Activated CD4-positive, alpha-beta T cell treated with anti-CD3 and anti-CD28 coated beads, Interleukin-10, Interleukin-2, amounts not matched to agents 100 ng/mL and 50 ng/mL, durations not matched to agents 16 hours and 8 hours (primary cell): ENCODE measurements at places on chromosomes 5 and 9.
A peak's percentile ranks its signal among the peaks of the same experiment; 100 is the strongest.

DNA sequence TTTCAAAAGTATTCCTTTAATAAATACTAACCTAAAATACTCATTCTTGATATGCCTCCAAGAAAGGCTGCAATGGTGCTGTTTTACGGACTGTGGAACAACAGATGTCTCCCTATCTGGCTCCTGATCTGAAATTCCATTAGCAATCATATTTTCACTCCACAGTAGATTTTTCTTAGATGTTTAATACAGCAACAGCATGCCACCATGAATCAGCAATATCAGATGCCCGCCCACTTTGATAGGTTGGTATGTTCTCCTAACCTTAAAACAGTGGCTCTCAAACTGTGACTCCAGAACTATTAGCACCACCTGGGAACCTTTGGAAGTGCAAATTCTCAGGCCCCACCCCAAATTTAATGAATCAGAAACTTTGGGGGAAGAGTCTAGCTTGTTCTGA lies 110.2 kb downstream of the MLLT3 start:
- no peak for DNase-seq

- no peak for DNase-seq
These were observed 49.0 kb upstream of the LMX1B start for GRCh38 chr9:126564716-126565115.

DNA sequence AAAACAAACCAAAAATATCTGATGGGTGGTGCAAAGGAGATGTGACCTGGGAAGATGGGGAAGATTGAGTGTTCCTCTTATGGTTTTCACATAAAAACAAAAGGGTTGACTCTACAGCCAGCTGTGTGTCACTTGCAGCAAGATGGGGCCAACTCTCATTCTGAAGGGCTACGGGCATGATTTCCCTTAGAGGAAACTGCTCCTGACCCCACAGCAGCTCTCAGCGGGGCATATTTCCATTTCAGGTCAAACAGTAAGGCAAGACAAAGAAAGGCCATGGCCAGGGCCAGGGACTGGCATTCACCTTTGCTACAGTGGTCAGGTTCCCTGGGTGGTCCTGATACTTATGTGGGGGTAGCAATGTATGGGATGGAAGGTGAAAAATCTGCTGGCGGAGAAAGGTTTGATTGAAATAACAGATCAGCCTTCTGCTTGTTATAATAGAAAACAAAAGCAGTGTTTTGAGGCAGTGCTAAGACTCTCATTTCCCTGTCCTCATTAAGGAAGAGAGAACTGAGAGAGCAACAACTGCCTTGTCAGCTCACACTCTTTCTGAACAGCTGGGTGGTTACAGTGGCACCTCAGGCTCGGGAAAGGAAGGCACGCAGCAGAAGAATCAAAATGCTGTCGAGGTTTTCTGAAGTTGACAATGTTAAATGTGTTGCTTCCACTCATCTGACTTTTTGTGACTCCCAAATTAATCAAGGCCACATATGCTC lies 120.7 kb upstream of the PCA3 start:
- no peak for DNase-seq

GRCh38 chr5:133489632-133490031 lies 122.7 kb downstream of the FSTL4 start:
- peak; percentile 43 for DNase-seq

DNA sequence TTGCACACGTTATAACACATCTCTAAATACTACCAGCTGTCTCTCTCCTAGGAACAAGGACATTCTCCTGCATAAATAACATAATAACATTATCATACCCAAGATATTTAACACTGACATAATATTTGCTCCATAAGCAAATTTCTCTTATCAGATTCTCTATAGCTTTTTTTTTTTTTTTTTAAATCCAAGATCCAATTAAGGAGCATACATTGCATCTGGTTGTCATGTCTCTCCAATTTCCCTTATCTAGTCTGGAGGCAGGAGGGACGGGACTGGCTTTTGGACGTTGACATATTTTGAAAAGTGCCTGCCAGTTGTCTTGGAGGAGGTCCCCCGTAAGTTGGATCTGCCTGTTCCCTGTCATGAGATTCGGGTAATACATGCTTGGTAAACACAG lies 76.6 kb downstream of the RAPGEF1 start:
- DNase-seq = no peak

- DNase-seq = no peak
These were observed 102.7 kb downstream of the GOLPH3 start for GRCh38 chr5:32071351-32071944.

DNA sequence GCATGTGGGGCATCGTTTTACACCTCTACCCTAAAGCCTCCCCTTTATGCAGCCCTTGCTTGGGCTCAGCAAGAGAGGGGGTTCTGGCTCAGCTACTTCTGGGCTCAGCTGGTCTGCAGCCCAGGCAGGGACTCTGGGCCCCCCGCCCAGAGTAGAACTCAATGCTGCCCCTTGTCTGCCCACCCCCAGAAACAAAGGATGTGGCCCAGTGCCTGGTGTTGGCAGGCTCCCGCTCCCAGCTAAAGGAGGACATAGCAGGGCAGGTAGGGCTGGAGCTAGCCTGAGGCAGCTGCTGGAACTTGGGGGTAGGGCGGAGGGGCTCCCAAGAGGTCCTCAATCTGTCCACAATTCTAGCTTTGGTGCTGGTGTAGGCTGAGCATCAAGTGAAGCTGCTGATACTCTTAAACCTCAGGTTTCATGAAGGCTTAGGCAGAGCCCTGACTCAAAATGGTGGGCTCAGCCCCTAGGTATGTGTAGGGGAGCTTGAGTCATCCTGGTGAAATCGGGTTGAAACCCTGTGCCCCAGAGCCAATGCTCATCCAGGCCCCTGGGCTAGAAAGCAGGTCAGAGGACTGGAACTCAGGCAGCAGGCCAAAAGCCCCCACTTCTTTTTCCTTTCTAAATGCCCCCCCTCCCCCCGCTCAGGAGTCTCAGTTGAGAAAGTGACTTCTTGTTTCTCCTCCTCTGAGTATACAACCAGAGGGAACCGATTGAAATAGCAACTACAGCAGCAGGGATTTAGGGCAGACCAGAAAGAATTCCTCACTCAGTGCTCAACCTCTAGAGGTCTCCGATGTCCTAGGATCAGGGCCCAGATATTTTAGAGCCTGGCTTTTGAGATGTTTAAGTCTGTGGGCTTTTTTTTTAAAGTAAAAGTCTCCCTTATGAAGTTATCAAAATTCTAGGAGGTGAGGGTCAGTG lies 11.4 kb downstream of the PSD2 start:
- no peak for DNase-seq

DNA sequence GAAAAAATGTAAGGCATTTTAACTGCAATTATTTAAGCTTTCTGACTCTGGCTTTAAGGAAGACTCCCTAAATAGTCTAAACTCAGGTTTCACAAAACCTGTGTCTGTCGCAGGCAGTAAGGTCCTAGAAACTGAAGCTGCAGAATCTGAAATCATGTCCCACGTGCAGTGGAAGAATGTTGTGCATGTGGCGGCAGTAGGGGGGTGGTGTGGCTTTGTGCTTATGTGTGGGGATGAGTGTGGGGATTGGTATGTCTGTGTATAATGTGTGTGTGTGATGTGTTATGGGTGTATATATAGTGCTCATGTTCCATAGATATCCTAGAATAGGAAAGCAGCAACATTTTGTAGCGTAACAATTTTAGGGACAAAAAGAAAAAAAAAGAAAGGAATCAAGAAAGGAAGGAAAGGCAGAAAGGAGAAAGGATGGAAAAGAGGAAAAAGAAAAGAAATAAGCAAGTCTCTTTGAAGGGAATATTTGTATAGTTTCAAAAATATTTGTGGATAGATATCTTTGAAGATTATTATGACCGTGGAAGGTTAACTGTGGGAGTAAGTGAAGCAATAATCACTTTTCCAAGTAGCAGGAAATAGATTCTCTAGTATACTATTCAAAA lies 6.6 kb downstream of the ANKDD1B start:
- no peak for DNase-seq

DNA sequence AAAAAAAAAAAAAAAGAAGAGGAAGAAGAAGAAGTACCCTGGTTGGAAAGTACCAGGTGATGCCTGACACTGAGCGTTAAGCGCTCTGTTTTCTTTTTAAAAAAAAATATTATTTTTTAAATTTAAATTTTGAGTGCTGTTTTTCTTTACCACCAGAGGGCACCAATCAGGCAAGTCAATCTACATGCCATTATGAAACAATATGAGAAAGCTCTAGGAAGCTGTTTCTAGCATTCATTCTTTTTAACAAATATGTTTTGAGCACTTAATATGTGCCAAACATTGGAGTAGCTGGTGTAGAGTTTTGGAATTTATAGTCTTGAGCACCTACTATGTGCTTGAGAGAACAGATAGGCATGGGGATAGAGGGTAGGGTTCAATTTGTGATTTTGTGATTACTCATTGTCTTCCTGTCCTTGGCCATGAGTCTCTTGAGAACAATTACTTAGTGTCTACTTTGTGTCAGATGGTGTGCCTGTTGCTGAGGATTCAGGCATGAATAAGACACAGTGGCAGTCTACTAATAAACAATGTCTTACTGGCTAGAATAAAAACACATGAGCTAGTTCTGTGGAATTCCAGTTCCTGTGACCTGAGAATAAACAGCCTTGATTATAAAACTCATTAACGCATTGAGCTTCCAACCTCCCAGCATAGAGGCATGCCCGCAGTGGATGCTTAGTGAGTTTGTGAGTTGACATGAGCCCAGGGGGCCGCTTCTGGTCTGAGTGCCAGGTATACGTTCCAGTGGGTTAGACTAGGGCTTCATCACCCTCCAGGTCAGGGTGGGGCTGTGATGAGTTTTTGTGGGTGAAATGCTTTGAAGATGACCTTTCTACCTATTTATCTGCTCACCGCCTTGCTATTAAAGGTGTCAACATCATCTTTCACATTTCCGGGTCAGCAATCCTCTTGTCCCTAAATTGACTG lies 3.0 kb upstream of the UBE2R2 start:
- peak; percentile 55 for DNase-seq

- no peak for DNase-seq
These were observed 97.9 kb downstream of the EFNA5 start for GRCh38 chr5:107572715-107573368.

DNA sequence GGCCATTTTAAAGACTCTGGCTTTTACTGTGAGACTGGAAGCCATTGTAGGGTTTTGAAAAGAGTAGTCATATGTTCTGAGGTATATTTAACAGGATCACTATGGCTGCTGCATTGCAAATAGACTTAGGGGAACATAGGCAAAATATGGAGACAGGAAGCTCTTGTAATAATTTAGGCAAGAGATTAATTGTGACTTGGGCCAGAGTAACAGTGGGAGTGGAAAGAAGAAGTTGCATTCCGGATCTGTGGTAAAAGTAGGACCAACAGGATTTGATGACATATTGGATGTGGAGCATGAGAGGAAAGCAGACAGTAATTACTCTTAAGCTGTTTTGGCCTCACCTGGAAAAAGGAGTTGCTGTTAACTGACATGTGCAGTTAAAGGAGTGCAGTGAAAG lies 85.6 kb downstream of the SMIM15 start:
- no peak for DNase-seq

DNA sequence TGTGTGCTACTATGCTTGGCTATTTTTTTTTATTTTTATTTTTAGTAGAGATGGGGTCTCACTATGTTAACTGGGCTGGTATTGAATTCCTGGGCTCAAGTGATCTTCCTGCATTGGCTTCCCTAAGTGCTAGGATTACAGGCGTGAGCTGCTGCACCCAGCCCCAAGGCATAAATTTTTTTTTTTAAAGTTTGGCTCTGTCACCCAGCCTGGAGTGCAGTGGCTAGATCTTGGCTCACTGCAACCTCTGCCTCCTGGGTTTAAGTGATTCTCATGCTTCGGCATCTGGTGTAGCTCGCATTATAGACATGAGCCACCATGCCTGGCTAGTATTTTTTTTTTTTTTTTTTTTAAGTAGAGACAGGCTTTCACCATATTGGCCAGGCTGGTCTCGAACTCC lies 70.3 kb downstream of the RAB24 start:
- DNase-seq = no peak

DNA sequence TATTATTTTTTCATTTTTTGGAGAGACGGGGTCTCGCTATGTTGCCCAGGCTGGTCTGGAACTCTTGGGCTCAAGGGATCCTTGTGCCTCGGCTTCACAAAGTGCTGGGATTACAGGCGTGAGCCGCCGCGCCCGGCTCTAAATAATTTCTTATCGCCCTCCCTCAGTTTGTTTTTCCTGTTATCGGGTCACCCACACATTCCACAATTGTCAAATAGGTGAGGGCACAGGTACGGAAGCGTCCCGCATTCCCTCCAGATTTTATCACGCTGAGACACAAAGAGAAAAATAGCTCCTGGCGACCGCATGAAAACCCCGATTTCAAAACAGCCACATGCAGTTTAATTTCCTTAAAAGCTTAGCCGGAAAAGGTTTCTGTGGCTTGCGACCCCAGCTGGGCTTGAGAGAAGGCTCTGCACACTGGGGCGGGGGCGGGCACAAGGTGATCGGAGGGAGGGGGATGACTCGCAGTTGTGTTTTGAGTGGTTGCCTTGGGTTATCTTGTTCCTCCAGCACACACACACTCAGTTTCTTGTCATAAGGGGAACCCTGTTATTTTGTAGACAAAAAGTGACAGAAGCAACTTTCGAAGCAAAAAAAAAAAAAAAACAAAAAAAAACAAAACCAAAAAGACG lies 717 bp upstream of the IQGAP2 start:
- DNase-seq = peak; percentile 92

DNA sequence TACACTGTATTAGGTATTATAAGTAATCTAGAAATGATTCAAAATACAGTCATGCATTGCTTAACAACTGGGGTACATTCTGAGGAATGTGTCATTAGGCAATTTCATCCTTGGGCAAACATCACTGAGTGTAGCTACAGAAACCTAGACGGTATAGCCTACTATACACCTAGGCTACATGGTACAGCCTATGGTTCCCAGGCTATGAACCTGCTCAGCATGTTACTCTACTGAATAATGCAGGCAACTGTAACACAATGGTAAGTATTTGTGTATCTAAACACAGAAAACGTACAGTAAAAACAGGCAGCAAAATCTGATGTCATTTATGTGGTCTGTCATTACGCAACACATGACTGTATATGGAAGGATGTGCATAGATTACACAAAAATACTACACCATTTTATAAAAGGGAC lies 96.8 kb downstream of the RAPGEF6 start:
- peak; percentile 71 for DNase-seq

GRCh38 chr5:12772276-12772675 lies 868.0 kb upstream of the CTNND2 start:
- DNase-seq = no peak

DNA sequence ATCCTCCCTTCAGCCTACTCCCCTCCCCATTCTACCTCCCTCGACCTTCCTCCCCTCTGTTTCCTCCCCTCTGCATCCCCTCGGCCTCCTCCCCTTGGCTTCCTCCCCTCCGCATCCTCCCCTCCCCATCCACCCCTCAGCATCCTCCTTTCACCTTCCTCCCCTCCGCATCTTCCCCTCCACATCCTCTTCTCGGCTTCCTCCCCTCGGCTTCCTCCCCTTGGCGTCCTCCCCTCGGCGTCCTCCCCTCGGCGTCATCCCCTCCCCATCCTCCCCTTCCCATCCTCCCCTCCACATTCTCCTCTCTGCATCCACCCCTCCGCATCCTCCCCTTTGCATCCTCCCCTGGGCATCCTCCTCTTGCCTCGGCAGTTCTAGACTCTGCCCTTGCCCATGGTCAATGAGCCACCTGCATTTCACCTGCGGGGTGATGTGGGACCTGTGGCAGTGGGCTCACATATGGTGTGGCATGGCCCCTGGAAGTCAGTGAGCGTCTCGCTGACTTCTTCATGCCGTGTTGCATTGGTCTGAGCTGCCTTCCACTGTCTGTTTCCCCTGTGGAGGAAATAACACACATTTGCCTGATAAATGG lies 113.0 kb downstream of the WNK2 start:
- DNase-seq = no peak

- DNase-seq = no peak
These were observed 129.3 kb upstream of the TUT7 start for GRCh38 chr9:86483496-86483895.

GRCh38 chr9:100455470-100455869 lies 17.5 kb upstream of the TMEFF1 start:
- DNase-seq = no peak

GRCh38 chr5:133460172-133460758 lies 152.1 kb downstream of the FSTL4 start:
- peak; percentile 44 for DNase-seq
